NCI-H524 treated with DMSO at 0.1 percent for 48 hours (cell line): ENCODE measurements at places on chromosomes 6 and 20.

DNA sequence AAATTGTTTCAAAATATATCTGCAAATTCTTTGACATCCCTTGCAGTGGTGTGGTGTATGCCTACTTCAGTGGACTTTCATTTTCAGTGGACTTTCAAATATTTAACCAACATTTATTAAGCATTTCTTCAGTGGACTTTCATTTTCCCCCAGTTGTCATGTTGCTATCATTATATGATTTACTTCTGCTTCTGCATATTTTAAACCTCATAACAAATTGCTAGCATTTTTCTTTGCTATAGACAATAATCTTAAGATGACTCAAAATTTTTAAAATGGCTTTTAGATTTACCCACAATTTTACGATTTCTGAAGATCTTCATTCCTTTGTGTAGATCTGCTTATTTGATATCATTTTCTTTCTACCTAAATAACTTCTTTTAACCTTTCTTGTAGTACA is 592.7 kb upstream of the SLC35B3 start:
- no peak for DNase-seq

DNA sequence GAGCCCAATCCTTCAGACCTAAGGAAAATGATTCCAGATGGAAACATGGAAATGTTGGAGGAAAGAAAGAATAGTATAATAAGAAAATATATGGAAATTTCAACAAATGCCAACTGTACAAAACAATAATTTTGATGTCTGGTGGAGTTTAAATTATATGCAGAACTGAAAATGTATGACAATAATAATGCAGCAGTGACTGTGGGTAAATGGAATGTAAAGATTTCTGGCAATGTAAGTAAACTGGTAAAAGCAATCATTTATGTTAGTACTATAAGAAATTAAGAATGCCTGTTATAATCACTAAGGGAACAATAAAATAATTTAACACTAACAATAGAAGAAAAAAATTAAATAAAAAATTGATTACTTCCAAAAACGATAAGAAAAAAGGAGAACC is 89.0 kb downstream of the EDN1 start:
- no peak for DNase-seq

DNA sequence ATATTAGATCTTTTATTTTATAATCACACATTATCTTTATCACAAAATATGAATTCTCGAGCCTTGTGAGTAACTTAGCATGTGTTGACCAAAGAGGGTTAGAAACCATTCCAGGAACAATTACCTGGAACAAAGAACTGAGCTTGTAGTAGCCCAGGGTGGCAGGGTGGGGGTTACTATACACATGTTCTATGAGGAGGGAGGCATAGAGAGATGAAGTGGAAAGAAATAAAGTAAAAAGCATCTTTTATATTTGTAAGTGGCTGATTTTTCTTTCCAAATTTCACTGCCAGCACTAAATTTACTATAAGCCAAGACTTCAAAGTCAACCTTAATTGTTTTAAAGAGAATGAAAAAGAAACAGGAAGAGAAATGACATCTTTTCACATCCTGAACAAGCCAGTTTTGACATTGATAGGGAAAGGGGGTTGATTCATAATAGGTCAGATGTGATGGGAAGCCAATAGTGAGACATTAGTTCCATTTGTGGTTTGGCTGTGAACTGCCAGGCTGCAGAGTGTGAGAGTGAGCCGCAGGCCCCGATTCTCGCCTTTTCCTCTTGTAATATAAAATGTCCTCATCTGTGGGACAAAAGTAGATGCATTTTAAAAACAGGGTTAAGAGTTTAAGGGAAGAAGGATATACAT is 52.7 kb upstream of the MYB start:
- no peak for DNase-seq

DNA sequence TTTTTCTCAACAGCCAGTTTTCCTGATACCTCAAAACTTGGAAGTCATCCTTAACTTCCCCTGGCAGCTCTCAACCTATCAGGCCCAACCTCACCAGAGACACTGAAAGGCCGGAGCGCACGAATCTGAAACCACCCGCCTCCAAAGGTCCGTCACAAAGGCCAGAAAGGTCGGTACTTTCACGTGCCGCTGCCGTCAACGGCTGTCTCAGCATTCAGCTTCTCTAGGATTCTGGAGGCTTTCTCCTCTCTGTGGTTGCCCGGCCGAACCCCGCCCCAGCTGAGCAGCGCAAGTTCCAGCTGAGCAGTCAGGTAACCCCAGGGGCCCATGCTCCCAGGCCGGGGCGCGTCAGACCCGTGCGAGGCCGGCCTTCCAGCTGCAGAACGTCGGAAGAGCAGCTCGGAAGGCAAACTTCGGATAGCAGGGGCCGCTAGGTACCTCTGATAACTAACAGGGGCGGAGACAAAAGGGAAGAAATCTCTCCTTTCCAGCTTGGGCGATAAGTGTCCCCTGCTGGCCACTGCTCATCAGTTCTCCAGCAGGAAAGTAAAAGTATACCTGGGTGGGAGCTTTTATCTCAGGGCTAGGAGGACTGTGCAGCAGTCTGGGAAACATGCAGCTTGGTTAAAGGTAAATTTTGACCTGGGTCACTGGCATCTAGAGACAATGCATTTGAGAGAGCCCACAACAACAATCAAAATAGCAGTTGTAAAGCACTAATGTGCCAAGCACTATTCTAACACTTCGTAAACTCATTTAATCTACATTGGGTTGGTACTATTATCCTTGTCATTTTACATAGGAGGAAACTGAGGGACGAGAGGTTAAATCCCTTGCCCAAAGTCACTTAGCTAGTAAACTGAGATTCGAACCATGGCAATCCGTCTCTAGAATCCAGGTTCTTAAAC is 16.1 kb downstream of the ZSCAN12 start:
- no peak for DNase-seq

DNA sequence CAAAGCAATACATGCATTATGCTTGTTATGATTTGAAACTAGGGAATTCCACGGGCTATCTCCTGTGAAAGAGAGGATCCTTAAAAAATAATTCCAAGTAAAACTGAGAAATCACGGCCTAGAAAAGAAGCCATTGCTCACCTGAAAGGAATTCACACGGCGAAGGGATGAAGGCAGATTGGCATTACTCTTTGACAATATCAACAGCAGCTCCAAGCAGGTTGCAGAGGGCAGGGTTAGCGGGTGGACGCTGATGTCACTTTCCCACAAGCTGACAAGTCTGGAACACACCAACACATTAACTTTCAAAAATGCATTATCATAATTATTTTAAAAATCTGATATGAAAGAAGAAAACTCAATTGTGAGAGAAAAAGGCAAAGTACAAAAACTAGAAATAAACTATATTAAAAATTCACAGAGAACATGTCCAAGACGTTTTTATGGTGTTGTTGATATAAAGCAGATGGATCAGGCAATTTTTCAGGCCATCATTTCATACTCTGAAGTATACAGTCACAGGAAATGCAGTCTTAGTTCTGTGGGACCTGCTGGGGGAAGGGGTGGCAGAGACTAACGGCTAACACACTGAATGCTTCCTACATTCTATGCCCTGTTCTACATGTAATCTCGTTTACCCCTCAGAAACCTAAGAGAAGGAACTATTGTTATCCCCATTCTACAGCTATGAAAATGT is 108.3 kb downstream of the UBE3D start:
- no peak for DNase-seq

GRCh38 chr20:2914160-2914559 is 40.9 kb downstream of the PTPRA start:
- DNase-seq = no peak

DNA sequence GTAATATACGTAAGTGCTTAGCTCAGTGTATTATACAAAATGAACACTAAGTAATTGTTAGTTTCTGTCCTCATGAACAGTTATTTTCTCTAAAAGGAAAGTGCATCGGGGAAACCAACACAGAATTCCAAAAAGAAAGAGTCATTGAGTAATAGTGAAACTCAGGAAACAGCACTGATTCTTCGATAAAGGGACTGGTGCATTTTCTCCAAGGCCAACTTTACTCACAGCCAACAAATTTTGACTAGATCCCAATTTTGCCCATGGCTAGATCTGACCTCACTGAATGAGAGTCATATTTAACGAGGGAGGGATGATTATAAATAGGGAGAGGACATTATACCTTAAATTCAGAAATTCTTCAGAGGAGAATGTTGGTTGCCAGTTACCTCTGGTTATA is 390.9 kb upstream of the NRSN1 start:
- no peak for DNase-seq

DNA sequence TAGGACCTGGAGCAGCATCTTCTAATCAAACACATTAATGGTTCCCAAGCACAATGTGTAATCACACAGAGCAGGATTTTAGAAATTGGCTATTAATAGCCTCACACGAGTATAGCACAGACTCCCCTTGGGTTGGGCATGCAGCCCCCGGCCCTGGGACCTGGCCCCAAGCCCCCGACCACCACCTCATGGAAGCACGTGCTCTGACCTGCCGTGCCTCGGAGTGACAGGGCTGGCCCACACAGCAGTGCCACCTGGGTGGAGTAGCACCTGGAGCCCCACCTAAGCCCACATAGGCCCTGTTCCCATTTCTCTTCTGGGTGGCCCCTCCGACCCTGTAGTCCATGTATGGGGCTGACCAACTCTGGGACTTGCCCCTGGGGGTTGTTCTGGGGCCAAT is 171.8 kb downstream of the TTLL2 start:
- DNase-seq = no peak

GRCh38 chr20:3238616-3239025 is 369 bp downstream of the SLC4A11 start:
- no peak for DNase-seq

- no peak for DNase-seq
Measured at GRCh38 chr6:166841216-166841615, 115.1 kb downstream of the RNASET2 start.
